ENCODE measurements at places on chromosomes 11 and 22.

DNA sequence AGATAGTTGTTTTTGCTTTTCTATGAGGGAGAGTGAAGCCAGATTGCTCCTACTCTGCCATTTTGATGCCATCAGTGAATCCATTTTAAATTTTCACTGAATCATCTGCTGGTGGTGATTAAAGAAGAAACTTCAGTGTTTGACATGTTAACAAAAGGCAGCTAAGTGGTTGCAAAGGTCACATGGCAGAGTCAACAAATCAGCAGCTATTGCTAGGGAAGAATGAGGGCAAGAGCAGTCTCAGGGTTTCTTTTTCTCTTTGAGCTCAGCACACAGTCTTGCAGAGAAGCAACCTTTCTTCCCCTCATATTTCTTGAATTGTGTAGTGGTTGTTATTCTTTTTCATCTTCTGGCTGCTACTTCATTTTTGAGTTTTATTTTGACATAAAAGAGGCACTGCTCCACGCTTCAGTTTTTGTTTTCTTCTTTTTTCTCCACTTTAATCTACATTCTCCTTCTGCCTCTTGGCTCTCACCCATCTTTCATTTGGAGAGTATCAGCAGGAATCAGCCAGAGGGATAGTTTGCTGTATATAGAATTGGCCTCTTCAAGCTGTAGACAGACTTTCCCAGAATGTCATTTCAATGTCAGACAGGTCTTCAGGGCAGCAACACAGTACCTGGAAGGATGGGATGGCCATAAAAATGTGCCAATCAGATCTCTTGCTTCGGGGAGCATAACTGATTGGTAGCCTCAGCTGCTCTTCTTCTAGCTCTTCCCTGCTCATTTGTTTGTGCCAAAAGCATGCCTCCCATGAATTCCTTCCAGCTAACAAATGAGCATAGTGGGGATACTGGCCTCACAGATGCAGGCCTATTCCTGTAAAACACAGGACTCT is 153.9 kb downstream of the TRPC6 start:
- DNase-seq = no peak

GRCh38 chr11:86698639-86699038 is 26.2 kb upstream of the ME3 start:
- DNase-seq = no peak

GRCh38 chr22:35728639-35729308 is 11.1 kb downstream of the APOL5 start:
- DNase-seq = no peak

DNA sequence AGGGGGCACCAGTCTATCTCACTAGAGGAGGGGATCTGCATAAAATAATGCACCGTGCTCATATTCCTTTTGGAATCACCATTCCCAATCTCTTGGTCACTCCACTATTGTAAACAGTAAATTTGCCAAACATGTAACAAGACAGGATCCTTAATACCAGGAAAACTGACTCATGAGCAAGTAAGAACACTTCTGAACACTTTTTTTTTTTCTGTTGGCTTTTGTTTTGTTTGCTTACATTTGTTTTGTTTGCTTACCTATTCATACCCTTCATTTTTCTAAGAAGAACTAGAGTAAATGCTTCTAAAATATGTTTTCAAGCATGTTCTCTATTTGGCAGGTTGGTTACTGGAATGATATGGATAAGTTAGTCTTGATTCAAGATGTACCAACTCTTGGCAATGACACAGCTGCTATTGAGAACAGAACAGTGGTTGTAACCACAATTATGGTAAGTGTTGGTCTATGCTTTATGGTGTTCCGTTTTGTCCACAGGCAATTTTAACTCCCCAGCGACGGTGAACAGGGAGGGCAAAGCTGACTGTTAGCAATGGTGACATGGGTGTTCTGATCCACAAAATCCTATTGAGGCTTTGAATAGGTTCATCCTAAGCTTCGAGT is 111.8 kb downstream of the MSANTD4 start:
- no peak for DNase-seq

DNA sequence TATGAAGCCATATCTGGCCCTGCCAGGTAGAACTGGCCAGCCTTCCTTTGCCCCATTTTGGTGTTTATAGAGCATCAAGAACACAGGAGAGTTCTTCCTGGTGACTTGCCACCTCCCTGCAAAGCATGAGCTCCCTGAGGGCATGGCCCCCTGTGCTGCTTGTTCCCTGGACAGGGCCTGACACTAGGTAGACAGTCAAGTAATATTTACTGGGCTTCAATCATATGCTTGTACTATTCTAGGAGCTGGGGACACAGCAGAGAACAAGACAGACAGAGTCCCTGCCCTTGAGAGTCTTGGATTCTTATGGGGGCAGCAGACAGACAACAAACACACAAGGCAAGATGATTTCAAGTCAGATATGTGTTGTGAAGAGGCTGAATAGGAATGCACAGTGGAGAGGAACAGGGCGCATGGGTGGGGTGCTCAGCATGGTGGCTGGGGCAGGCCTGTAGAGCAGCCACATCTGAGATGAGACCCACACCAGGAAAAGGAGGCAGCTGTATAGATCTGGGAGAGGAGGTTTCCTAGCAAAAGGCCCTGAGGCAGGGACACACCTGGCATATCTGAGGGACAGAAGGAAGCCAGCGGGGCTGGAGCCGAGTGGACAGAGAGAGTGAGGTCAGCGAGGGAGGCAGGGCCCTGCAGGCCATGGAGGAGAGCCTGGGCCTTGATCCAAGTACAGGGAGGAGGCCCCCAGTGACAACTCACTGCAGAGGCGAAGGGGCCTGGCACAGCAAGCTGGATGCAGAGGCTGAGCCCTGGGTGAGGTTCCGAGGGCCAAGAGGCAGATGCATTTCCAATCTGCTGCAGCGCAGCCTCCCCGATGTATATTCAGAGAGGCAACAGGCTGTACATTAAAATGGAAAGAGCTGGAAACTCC is 10.2 kb upstream of the CBX6 start:
- DNase-seq = no peak

DNA sequence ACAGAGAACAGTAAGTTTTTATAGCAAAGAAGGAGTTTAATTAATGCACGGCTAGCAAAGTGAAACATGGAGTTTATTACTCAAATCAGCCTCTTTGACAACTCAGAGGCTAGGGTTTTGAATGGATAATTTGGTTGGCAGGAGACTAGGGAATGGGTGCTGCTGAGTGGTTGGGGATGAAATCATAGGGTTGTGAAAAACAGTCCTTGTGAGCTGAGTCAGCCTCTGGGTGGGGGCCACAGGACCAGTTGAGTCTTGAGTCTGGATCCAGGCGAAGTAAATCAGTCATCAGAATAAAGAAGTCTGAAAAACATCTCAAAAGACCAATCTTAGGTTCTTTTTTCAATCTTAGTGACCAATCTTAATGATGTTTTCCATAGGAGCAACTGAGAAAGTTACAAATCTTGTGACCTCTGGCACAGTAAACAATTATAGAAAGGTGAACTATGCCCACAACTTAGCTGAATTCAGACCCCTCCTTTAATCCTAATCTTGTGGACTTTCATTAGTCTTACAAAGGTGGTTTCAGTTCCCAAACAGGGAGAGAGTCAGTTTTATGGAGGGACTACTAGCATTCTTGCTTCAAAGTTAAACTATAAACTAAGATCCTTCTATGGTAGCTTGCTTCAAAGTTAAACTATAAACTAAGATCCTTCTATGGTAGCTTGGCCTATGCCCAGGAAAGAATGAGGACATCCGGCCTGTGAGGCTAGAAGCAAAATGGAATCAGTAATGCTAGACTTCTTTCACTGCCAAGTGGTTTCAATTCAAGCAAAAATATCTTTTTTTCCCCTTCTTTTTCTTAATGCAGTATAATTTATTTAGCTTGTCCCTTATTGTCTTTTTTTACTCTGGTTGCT is 84.5 kb downstream of the AASDHPPT start:
- DNase-seq = no peak

DNA sequence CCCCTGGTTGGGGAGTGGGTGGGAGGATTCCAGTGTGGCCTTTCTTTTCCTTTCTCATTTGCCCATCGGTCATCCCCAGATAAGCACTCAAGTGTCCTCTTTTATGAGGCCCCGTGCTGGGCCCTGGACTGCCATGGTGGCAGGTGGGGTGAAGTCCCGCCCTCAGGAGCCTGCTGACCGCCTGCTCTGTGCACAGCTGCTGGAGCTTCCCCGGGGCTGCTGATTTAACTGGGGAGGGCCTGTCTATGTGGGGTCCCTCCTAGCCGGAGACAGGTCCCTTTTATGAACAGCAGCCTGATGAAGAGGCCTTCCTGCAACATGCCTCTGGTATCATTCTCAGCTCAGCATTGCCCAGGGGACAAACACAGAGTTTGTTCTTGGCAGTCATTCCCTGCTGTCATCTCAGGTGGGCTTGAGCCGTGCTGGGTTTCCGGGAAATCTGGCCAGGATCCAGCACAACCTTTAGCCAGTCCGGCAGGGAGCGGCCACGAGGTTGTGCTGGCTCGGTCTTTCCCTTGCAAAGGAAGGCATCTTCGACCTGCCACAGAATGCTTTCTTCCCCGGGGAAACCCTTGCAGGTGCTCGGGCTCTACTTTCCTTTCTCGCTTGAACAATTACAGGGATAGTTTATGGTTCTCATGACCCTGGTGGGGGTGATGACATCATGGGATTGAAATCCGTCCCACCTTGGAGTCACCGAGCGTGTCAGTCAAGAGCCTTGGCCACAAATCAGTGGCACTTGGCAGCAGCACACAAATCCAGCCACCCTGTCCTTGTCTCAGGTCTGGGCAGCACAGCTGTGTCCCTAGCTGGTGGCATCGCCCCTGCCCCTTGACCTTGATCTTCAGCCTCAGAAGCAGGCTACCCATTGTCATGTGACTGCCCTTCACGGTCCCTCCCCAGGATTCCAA is 20.1 kb downstream of the ST14 start:
- no peak for DNase-seq

DNA sequence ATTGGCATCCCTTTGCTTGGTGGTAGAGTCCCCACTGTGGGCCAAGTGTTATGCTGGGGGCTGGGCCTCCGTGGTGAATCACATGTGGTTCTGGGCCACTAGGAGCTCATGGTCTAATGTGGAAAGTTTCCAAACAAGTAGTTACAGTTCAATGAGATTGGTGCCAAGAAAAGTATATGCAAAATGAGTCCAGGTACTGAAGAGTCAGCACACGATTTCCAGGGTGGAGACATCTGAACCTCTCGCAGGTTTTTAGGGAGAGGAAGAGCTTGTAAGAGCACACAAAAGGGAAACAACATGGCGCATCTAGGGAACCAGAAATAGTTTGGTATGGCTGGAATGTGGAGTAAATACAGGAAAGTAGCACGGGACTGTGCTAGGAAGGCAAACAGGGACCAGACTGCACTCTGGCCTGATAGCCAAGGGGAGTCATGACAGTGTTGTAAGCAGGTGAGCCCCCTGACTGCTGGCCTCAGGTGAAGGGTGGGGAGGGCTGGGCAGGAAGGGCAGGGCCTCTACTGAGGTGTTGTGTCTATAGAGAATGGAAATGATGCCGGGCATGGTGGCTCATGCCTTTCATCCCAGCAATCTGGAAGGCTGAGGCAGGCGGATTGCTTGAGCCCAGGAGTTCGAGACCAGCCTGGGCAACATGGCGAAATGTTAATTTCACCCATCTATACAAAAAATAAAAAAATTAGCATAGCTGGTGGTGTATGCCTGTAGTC is 12.6 kb downstream of the POLR2F start:
- no peak for DNase-seq

DNA sequence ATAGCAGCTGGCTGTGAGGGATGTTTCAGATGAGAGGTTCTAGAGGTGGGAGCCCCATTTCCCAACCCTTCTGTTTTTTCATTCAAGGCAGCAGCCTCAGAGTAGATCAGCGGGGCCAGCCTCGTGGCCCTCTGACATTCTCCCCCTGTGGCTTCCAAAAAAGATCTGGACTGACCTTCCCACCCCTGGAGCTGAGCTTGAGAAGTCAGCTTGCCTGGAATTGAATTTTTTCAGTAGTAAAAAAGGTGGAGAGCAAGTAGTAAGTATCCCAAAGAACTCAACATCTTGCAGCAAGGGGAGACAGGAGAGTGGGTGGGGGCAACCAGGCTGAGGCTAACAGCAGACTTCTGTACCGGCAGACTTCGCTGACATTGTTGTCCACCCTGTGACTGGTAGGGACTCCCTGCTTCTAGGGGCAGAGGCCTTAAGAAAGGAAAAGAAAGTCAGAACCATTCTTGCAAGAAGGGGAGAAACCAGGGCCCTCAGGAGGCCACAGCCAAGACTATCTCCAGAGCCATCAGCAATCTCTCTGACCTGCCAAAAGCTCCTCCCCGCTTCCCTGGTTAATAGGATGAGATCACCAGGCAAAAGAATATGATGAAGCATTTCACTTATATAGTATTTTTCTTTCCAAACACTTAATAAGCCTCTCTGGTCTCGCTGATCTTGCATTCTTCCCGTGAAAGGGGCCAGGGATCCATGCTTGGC is 2.0 kb upstream of the GRIK4 start:
- DNase-seq = no peak

DNA sequence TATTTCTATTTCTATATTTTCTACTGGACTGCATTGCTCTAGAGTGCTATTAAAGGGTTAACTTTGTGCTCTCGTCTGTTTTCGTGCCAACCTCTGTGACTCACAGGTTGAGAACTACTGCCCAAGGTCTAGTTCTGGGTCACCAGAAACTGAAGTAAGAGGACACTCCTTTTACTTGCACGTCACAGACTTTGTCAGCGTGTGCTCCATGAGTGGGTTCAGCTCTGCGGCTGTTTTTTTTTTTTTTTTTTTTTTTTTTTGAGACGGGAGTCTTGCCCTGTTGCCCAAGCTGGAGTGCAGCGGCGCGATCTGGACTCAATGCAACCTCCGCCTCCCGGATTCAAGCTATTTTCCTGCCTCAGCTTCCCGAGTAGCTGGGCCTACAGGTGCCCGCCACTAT is 49.8 kb downstream of the CLMP start:
- no peak for DNase-seq

- DNase-seq = no peak
These were observed 594 bp downstream of the MPST start for GRCh38 chr22:37020192-37020479.

DNA sequence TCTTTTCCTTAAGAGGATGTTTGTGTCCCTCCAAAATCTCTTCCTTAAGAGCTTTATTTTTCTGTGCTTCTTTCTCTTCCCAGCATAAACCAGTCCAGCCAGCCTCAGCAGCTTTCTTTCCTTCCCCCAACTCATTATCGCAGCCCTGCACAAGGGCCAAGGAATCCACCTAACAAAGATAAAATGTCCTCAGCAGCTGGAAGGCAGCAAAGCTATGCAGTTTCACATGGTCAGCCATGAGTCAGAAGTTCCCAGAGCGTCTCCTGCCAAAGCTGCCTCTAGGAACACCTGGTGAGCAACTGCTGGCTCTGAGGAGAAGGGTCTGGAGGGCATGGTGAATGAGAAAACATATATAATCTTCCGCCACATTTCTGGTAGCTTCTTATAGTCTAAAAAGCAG is 45.3 kb upstream of the HMGXB4 start:
- DNase-seq = no peak

- DNase-seq = no peak
These were observed 4.1 kb upstream of the UBE2L6 start for GRCh38 chr11:57571606-57572005.

GRCh38 chr11:35057926-35058668 is 80.9 kb upstream of the CD44 start:
- DNase-seq = no peak

- no peak for DNase-seq
These were observed 87.1 kb downstream of the GRIK4 start for GRCh38 chr11:120598517-120599257.

GRCh38 chr11:128715691-128716561 is 22.1 kb downstream of the FLI1 start:
- peak; percentile 39 for DNase-seq

- DNase-seq = peak; percentile 46
These were observed 2.7 kb downstream of the SIK3 start for GRCh38 chr11:117095284-117096161.

- peak; percentile 56 for DNase-seq
These were observed 615 bp downstream of the FADS3 start for GRCh38 chr11:61890529-61891330.

- DNase-seq = no peak
These were observed 20.9 kb downstream of the BDNF start for GRCh38 chr11:27679136-27680015.

- DNase-seq = no peak
These were observed 120.8 kb downstream of the NAT10 start for GRCh38 chr11:34226210-34226609.
